ENCODE measurements at places on chromosomes 2 and 18.

DNA sequence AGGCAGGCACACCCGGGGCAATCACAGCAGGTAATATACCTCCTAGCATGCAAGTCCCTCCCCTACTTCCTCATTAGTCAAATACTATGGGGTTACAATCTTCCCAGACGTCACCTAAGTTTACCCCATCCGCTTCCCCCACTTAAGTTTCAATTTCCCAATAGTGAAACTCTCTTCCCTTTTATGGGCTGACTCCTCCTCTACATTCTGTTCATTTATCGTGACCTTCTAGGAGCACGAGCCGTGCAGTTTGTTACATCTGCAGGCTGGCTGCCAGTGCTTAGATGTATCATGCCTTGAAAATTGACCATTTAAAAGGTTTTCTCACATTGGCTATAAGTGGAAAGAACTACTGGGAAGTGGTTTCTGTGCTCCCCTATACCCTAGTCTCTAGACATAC is 1357.8 kb upstream of the CRIM1 start:
- no peak for DNase-seq

GRCh38 chr2:36587556-36587955 is 10.4 kb downstream of the FEZ2 start:
- no peak for DNase-seq

- no peak for DNase-seq
These were observed 429.3 kb downstream of the TGIF1 start for GRCh38 chr18:3879114-3879835.

GRCh38 chr2:86000131-86000937 is 105.4 kb downstream of the POLR1A start:
- no peak for DNase-seq

DNA sequence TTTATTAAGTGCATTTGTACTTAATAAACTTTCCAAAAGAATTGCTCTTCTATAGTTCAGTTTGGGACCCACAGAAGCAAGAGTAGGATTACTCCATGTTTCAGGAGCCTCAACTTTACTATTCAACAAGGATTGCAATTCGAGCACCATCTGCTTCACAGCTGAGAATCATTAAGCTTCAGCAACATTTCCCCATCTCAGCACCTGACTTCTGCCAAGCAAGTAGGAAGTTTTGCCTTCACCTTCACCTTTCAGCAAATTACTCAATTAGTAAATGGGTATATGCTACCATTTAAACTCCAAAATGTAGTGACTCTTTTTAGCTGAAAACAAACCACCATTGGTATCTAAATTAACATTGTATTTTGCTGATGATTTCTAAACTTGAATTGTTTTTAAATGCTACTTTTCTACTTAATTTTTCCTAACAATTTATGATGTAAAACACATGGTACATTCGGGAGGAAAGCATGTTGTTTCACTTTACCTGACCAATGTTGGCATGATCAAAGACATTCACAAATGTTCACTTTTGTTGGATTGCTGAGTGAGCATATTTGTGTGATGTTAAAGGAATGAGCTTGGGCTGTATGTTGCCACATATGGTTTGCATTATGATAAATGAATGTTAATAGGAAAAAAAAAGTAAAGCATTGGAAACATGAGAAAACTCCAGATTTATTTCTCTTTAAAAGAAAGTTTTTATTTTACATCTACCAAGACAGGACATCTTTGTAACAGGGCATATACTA is 159.2 kb downstream of the GULP1 start:
- DNase-seq = peak; percentile 29

DNA sequence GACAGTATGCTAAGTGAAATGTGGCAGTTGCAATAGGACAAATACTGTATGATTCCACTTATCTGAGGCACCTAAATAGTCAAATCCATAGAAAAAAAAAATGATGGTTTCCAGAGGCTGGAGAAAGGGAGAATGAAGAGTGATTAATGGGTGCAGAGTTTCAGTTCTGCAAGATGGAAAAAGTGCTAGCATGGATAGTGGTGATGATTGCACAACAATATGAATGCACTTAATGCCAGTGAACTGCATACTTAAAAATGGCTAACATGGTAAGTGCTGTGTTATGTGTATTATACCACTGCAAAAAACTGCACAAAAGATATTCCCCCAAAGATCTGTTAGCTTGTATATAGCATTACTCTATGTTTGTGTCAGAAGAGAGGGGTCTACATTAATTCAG is 185.4 kb downstream of the INHBB start:
- no peak for DNase-seq

- DNase-seq = peak; percentile 98
These were observed at the start of gene SOX11 for GRCh38 chr2:5691985-5692529. TSS of gene SOX11 (plus strand) at chr2:5692384. CDS start at chr2:5692722, 338 bp downstream.

GRCh38 chr2:143463719-143464118 is 334.5 kb downstream of the ARHGAP15 start:
- no peak for DNase-seq

- DNase-seq = no peak
These were observed 832.6 kb upstream of the SLC39A10 start for GRCh38 chr2:194824450-194824849.

- no peak for DNase-seq
These were observed 74.3 kb downstream of the XRCC5 start for GRCh38 chr2:216183462-216183861.

DNA sequence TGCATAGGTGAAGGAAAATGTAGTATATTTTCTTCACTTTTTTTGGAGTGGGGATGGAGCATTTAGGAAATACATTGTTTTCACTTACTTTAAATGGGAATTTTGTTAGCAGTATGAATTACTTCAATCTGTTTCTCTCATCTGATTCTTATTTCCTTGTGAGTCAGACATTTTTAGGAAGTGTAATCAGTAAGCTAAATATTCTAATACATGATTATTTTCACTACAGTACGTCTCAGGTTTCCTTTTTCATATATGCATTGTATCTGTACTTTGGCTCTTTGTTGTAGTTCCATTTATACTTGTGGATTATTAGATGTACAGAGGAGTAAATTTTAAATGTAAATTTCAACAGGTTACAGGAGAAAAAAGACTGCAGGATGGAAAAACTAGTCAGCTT is 27.9 kb downstream of the GPD2 start:
- peak; percentile 26 for DNase-seq

- no peak for DNase-seq
These were observed 503.6 kb downstream of the SPAG16 start for GRCh38 chr2:213787869-213788268.

- no peak for DNase-seq
These were observed 7.2 kb upstream of the NEU4 start for GRCh38 chr2:241801611-241802420.

DNA sequence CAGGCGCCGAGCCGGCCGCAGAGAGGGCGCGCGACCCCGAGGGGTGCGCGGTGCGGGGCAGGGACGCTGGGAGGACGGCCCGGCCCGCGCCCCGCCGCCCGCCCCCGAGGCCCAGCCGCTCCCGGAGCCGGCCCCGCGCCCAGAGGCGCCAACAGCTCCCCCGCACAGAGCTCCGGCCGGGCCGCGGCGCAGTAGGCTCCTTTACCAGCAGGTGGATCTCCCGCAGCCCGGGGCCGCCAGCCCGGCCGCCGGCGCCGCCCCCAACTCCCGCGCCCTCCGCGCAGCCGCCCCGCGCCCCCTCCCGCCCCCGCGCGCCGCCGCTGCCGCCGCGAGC is 258 bp downstream of the MGAT4A start:
- DNase-seq = no peak

GRCh38 chr2:38959938-38960608 is 70.4 kb downstream of the ARHGEF33 start:
- peak; percentile 88 for DNase-seq

GRCh38 chr2:45567974-45568789 is 42.9 kb downstream of the SRBD1 start:
- DNase-seq = peak; percentile 38

DNA sequence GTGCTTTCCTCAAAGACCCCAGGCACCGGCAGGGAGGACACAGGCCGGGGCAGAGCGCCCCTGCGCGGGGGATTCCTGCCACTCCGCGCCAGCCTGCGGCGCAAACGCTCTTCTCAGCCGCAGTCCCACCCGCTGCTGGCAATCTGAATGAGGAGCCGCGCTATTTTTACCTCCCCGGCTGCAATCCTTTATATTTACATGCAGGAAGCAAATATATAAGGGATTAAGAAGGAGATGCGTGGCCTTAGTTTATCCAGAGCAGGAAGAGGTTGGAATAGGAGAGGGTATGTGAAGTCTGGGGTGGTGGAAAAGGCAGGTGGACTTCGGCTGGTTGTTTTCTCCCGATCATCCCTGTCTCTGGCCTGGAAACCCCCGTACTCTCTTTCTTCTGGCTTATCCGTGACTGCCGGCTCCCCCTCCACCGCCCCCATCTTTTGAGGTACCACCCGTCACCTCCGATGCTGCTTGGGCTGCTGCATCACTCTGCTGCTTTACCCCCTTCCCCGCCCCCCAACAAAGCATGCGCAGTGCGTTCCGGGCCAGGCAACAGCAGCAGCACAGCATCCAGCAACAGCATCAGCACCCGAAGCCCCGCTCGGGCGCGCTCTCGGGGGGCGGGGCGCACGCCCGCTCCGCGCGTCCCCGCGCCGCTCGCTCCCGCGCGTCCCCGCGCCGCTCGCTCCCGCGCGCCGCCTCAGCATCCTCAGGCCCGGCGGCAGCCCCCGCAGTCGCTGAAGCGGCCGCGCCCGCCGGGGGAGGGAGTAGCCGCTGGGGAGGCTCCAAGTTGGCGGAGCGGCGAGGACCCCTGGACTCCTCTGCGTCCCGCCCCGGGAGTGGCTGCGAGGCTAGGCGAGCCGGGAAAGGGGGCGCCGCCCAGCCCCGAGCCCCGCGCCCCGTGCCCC is at the start of gene ADAM23:
Gene ADAM23 (plus strand): TSS at position 700 of the 902 bp plus-strand sequence. CDS start 335 bp downstream, outside the sequence.
- DNase-seq = peak; percentile 32

- no peak for DNase-seq
These were observed 38.5 kb upstream of the GPR17 start for GRCh38 chr2:127607399-127607908.

DNA sequence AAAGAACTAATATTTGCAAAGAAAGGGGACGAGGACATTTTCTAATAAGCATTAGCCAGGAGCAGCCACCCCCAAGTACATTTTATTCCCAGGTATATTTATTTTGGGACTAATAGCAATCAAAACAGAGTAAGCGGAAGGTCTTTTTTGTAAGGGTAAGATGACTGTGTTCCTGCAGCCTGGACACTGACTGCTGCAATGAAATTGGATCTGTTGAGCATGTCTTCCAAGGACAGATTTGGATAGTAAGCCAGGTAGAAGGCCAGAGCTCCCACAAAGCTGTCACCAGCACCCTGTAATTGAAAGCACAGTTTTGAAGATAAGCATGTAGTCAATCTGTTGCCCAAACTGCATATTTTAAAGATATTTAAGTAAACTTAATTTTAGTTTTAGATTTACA is 10.0 kb downstream of the MRPL33 start:
- no peak for DNase-seq

DNA sequence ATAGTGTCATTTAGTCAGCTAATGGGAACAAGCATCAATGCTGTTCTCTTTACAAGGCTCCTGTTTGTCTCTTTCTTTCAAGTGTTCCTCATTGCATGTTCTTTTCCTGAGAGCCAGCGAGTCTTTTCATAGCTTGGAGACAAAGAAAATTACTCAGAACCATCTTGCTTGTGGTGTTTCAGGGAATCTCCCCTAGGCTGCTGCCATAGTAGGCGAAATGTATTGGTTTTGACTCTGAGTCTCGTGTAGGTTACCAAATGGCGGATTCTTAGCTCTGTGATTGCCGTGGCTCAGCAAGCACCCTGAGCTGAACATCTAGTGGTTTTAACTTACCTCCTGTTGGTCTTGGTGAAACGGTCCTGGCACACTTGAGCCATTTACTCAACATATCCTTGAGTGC is 68.7 kb downstream of the RHBDD1 start:
- DNase-seq = no peak

GRCh38 chr2:16420421-16420820 is 245.2 kb downstream of the CYRIA start:
- no peak for DNase-seq

GRCh38 chr18:47244086-47244485 is 7.4 kb downstream of the SKOR2 start:
- no peak for DNase-seq

GRCh38 chr2:62032096-62032495 is 126.6 kb downstream of the COMMD1 start:
- no peak for DNase-seq

- peak; percentile 98 for DNase-seq
These were observed 6.0 kb upstream of the SLC35F6 start for GRCh38 chr2:26757873-26758789.

DNA sequence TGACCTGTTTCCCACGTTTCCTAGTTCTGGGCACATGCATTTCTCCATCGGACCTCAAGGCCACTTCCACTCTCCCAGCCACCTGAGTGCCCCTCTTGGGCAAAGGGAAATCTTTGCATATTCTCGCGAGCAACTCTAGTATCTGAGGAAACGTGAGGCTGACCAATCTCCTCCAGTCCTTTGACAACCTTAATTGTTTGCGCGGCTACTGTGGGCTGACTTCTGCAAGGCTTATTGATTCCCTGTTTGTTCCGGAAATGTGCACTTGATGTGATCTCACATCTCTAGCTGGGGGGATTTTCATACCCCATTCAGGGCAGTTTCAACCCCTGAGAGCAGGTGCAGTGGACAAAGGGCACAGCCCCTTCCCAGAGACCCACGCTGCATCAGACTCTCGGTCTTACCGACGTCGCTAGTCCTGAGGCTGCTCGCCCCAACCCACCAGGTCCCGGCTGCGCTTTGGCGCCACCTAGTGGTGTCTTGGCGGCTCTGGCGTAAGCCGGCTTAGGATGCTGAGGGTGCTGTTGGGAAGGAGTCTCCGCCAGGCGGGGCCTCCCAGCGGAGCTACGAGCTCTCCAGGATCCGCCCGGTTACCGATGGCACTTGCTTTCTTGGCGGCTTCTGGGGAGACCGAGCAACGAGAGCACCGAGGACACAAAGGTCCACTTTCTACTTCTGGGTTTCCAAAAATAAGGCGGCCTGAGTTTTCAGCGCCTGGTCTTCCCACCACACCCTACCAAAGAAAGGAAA is 24.8 kb upstream of the SPR start:
- DNase-seq = peak; percentile 89

GRCh38 chr2:73175663-73176204 is 26.6 kb upstream of the NOTO start:
- peak; percentile 35 for DNase-seq
